NCI-H187 treated with DMSO at 0.1 percent for 48 hours (cell line): ENCODE measurements at places on chromosomes 6 and 20.

- no peak for DNase-seq
These were observed 109.5 kb downstream of the LCA5 start for GRCh38 chr6:79427721-79428120.

DNA sequence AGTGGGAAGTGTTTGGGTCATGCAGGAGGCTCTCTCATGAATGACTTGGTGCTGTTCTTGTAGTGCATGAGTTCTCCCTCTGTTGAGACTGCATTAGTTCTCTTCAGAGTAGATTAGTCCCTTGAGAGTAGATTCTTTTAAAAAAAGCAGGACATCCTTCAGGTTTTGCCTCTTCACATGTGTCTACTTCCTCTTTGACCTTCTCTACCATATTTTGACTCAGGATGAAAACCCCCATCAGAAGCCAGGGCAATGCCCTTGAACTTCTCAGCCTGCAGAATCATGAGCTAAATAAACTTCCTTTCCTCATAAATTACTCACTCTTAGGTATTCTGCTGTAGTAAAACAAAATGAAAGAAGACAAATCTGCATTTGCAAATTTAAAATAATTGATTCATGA lies 170.3 kb downstream of the CD109 start:
- DNase-seq = no peak

DNA sequence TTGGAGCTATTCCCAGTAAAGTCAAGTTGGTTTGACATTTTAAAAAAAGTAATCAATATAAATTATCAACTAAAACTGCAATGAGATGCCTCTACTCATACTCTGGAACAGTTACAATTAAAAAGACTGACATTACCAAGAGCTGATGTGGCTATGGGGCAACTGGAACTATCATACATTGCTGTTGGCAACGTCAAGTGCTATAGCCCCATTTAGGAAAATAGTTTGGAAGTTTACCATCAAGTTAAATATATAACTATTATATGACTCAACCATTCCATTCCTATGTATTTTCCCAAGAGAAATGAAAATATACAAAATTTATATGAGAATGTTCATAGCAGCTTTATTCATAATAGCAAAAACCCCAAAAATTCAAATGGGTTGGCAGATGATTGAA lies 111.4 kb upstream of the HDGFL1 start:
- DNase-seq = no peak

DNA sequence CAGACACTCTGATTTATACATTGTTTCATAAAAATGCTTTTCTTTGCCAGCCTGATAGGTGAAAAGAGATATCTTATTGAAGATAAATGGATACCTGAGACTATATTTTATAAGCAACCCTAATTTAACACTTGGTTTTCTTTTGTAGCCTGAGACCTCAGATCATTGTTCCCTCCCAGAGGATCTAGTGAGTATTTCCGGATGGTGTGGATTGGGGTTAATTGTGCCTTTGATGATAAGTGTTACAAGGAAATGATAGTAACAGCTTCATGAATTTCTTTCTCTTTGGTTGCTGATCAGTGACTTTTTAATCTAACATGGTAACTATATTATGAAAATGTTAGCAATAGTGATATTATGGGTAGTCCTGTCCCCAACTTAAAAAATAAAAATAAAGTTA lies 30.4 kb downstream of the KDM1B start:
- DNase-seq = no peak

- no peak for DNase-seq
These were observed 244.2 kb downstream of the CBLN4 start for GRCh38 chr20:55761100-55761499.

DNA sequence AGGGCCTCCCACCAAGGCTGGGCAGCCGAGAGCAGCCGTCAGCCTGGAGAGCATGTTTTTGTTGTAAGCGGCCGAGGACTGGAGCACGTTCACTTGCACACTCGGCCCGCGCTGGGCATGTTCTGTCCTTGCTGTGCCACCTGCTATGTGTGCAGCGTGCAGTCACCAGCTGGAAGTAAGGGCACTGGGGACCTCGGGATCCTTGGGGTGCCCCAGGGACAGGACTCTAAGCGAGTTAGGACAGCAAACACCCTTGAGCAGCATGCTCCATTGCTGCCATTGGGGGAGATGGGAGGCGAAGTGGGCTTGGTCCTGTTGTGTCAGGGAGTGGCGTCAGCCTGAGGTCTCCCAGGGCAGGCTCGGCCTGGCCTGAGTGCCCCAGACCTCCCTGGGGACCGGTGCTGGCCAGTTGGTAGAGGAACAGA lies 18.6 kb downstream of the DYNLT1 start:
- DNase-seq = no peak

DNA sequence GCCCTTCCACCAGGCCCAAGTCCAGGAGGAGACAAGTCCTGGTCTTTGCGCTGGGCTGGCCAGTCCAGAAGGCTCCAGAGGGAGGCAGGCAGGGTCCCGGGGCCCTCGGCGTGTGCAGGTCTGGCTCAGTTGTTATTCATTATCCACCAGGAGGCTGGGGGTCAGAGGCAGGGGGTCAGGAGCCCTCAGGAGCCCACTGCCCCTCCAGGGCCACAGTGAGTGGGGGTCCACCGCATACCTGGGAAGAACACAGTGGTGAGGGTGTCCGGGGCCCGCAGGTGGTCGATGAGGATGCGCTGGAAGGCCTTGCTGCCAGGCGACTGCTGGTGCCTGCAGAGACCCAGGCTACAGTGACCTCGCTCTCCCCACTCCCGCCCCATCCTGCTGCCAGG lies 4.4 kb upstream of the C20orf144 start:
- DNase-seq = no peak
